ENCODE measurements at places on chromosomes 6 and 20. TPM values are rescaled to one million over a fixed set of nuclear protein-coding genes. Genes with fewer than 3 reads are reported as not detected.

DNA sequence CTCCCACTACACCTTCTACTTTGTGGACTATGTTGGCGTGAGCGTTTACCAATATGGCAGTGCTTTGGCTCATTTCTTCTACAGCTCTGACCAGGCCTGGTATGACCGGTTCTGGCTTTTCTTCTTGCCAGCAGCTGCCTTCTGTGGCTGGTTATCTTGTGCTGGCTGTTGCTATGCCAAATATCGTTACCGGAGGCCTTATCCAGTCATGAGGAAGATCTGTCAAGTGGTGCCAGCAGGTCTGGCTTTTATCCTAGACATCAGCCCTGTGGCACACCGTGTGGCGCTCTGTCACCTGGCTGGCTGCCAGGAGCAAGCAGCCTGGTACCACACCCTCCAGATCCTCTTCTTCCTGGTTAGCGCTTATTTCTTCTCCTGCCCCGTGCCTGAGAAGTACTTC is 16.5 kb upstream of the EFHC1 start:
- H3K36me3 ChIP-seq: peaks cover 33% of the 10 kb centered on the region
- H3K4me3 ChIP-seq: no peak overlapping the region
- no peaks in the 10 kb centered on the region for H3K27me3 ChIP-seq
- no peak overlapping the region for H3K27ac ChIP-seq

- no peaks in the 10 kb centered on the region for H3K27me3 ChIP-seq
- H3K4me1 ChIP-seq: no peaks in the 10 kb centered on the region
- no peak for DNase-seq
- no peak overlapping the region for H3K4me3 ChIP-seq
Measured at GRCh38 chr20:44273231-44274215, 26.4 kb downstream of the GDAP1L1 start.

DNA sequence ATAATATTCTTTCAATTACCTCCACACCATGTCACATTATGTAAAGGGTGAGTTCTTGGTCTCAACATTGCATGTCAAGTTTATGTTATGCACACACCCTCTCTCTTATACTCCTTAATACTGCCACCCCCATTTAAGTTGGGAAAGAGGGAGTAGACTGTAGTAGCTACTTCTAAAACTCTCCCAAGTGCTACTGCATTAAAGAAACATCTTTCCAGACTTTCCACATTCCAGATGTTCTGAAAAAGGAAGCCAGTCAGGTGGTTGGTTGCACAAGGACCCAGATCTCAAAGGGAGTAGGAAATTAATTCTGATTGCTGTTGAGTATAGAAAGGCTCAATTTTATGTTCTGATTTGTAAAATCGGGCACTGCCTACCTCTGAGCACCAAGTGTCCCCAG is 419.5 kb downstream of the CD83 start:
- H3K27ac ChIP-seq: no peak overlapping the region
- peaks cover 10% of the 10 kb centered on the region for H3K4me1 ChIP-seq
- H3K27me3 ChIP-seq: no peaks in the 10 kb centered on the region
- peaks cover 2% of the 10 kb centered on the region for H3K36me3 ChIP-seq

The ZNF133 gene
- 9.4 TPM for total RNA-seq

GRCh38 chr6:109055771-109056235 is 38.8 kb downstream of the SESN1 start:
- DNase-seq: no peak
- H3K27ac ChIP-seq: no peak overlapping the region
- no peak overlapping the region for H3K4me3 ChIP-seq
- H3K4me1 ChIP-seq: peaks cover 12% of the 10 kb centered on the region
- H3K27me3 ChIP-seq: no peaks in the 10 kb centered on the region
- H3K36me3 ChIP-seq: no peaks in the 10 kb centered on the region

The EYS gene
- total RNA-seq: not detected

The GSTA2 gene
- total RNA-seq: not detected

DNA sequence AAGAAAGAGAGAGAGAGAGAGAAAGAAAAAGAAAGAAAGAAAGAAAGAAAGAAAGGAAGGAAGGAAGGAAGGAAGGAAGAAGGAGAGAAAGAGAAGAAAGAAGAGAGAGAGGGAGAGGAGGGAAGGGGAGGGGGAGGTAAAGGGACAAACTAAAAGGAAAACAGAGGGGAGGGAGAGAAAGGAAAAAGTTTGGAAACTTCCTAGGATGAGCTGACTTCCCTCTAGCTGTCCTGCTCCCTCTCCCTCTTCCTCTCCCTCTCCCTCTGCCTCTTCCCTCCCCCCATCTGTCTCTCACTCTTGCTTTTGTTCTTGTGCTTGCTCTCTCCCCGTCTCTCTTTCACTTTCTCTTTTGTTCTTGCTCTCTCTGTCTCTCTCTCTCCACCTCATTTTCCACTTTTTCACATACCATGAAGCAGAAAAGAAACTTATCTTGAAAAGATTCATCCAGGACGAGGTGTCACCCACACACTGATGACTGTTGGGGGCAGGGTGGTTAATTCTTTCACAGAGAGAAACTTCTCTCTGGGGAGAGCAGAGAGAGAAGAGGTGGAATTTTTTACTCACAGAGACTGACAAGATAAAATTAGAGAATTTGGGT is 56.4 kb upstream of the DUSP22 start:
- peaks cover 47% of the 10 kb centered on the region for H3K4me1 ChIP-seq
- H3K27ac ChIP-seq: peak overlapping the region; percentile 89
- H3K27me3 ChIP-seq: no peaks in the 10 kb centered on the region
- H3K4me3 ChIP-seq: peak overlapping the region; percentile 49
- H3K36me3 ChIP-seq: peaks cover 1% of the 10 kb centered on the region

DNA sequence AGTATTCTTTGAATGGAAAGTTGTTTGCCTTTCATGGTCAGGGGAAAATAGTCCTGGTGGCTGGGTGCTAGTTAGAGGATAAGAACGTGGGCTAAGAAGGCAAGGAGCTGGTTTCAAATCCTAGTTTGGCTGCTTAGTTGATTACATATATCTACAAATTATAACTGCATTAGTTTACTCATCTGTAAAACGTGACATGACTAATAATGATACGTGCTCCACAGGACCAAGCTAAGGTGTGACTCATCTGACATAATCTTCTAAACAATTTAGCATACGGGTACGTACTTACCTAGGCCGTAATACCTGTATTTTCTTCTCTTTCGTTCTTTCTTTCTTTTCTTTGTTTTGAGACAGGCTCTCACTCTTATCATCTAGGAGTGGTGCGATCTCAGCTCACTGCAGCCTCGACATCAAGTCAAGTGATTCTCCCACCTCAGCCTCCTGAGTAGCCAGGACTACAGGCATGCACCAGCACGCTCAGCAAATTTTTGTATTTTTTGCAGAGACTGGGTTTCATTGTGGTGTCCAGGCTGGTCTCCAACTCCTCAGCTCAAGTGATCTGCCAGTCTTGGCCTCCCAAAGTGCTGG is 1274.2 kb upstream of the GJE1 start:
- H3K36me3 ChIP-seq: no peaks in the 10 kb centered on the region
- H3K4me3 ChIP-seq: no peak overlapping the region
- no peaks in the 10 kb centered on the region for H3K27me3 ChIP-seq
- DNase-seq: no peak
- no peaks in the 10 kb centered on the region for H3K4me1 ChIP-seq
- no peak overlapping the region for H3K27ac ChIP-seq

DNA sequence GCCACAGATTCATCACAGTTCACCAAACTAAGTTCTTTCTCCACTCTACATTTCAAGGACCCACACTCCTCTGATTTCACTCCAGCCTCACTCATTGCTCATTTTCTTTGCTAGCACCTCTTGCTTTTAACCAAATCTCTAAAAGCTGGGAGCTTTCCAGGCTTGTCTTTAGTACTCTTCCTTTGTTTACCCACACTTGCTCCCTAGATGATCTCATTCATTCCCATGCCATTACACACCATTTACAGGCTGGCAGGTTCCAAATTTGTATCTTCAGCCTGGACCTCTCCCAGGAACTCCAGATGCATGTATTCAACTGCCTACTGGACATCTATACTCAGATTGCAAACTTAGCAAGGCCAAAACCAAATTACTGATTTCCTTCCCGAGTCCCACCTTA is 5.3 kb upstream of the GUCA1B start:
- H3K4me3 ChIP-seq: no peak overlapping the region
- H3K36me3 ChIP-seq: peaks cover 13% of the 10 kb centered on the region
- no peaks in the 10 kb centered on the region for H3K27me3 ChIP-seq
- no peak overlapping the region for H3K27ac ChIP-seq
- peaks cover 3% of the 10 kb centered on the region for H3K4me1 ChIP-seq

The ZBTB46 gene
- not detected for total RNA-seq

The ANKRD66 gene
- not detected for total RNA-seq

DNA sequence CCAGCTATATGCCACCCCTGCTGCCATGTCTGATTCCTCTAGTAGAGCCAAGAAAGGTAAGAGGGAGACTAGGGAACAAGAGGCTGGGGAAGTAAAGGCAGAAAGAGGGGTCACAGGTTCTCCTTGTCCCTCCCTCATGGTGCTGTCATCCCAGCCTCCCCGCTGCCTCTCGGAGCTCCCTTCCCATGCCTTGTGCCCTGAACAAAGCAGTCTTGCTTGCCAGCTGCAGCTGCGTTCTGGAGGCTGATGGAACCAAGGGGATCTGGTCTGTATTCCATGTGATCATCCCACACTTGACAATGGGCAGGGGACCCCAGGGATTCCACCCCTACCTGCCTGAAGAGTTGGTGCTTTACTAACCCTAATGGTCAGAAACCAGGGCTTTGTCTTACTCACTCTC is 61.4 kb downstream of the DAAM2 start:
- no peaks in the 10 kb centered on the region for H3K36me3 ChIP-seq
- no peak overlapping the region for H3K27ac ChIP-seq
- H3K27me3 ChIP-seq: no peaks in the 10 kb centered on the region
- no peak overlapping the region for H3K4me3 ChIP-seq
- DNase-seq: no peak

DNA sequence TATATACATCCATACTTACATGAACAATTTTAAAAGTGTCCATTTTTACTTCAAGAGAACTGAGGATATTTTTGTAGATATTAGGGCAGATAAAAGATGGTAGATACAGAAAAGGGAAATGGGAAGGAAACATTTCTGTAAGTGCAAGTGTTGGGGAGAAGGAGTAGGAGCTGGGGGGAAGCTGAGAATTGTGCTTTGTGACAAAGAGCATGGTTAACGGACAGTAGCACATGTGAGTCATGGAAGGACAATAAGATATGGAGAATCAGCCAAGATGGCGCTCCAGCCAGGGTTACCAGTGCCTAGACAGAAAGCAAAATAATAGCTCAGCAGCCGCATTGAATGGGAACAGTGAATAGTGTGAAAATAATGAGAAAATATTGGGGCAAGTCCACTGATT is 12.7 kb upstream of the HLA-DRB1 start:
- H3K27me3 ChIP-seq: peaks cover 7% of the 10 kb centered on the region
- H3K36me3 ChIP-seq: peaks cover 2% of the 10 kb centered on the region
- DNase-seq: no peak
- no peak overlapping the region for H3K4me3 ChIP-seq

GRCh38 chr20:61798632-61799031 is 267.0 kb downstream of the TAF4 start:
- H3K36me3 ChIP-seq: no peaks in the 10 kb centered on the region
- peaks cover 3% of the 10 kb centered on the region for H3K27me3 ChIP-seq
- no peak for DNase-seq
- no peaks in the 10 kb centered on the region for H3K4me1 ChIP-seq
- no peak overlapping the region for H3K27ac ChIP-seq
- H3K4me3 ChIP-seq: no peak overlapping the region

GRCh38 chr6:169991031-169991390 is 239.6 kb downstream of the ERMARD start:
- H3K4me3 ChIP-seq: no peak overlapping the region
- no peak for DNase-seq
- H3K4me1 ChIP-seq: peaks cover 33% of the 10 kb centered on the region
- H3K27ac ChIP-seq: no peak overlapping the region
- H3K36me3 ChIP-seq: no peaks in the 10 kb centered on the region

GRCh38 chr6:5923840-5924239 is 82.9 kb downstream of the NRN1 start:
- no peak overlapping the region for H3K27ac ChIP-seq
- DNase-seq: no peak
- H3K27me3 ChIP-seq: peaks cover 13% of the 10 kb centered on the region

DNA sequence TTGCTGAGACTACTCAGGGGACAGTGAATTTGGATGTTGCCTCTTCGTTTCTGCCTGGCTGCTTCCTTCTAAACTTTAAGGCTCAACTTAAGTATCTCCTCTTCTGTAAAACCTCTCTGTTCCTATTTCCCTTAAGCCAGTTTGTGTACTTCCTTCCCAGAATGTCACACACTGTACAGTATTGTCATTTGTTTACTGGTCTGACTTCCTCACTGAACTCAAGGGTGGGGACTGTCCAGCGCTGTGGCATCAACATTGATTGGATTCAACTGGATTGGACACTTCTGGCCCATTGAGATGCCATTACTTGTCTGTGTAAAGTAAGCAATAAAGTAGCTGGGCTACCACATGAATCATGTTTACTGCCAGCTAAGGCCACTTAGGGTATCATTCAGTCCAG is 69.7 kb downstream of the ANKS1A start:
- no peaks in the 10 kb centered on the region for H3K27me3 ChIP-seq
- H3K27ac ChIP-seq: no peak overlapping the region
- H3K36me3 ChIP-seq: no peaks in the 10 kb centered on the region
- no peak for DNase-seq
- H3K4me3 ChIP-seq: no peak overlapping the region

- H3K27me3 ChIP-seq: peaks cover 17% of the 10 kb centered on the region
- H3K4me1 ChIP-seq: no peaks in the 10 kb centered on the region
- no peak overlapping the region for H3K4me3 ChIP-seq
- H3K27ac ChIP-seq: no peak overlapping the region
- DNase-seq: no peak
- no peaks in the 10 kb centered on the region for H3K36me3 ChIP-seq
Measured at GRCh38 chr6:108741331-108741989, 106.8 kb upstream of the ARMC2 start.

GRCh38 chr6:124987291-124987690 is 25.1 kb downstream of the RNF217 start:
- H3K4me1 ChIP-seq: peaks cover 8% of the 10 kb centered on the region
- no peaks in the 10 kb centered on the region for H3K36me3 ChIP-seq
- H3K4me3 ChIP-seq: no peak overlapping the region
- no peak overlapping the region for H3K27ac ChIP-seq
- no peak for DNase-seq

DNA sequence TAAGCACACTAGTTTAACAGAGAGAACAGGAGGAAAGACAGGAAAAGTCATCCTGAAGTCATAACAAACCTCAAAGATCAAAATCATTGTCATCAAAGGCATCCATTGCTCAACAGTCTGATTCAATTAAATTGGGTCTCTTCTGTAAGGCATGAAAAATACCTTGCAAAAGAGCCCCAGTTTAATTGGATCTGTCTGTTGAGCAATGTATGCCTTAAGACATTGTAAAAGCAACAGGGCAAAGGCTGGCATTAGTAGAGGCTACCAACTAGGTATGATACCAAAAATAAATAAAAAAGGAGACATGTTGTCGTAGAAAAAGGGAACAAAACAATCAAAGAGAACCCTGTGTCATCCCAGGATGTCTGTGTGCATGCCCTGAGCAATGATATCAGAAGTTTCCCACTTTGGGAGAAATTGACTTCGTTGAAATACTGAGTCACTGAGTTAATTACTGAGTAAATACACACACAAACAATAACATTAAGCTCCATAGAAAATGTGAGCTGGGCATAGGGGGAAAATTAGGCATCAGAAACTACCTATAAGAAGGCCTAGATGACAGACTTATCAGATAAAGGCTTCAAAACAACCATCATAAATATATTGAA is 1013.8 kb upstream of the CITED2 start:
- no peaks in the 10 kb centered on the region for H3K36me3 ChIP-seq
- no peaks in the 10 kb centered on the region for H3K4me1 ChIP-seq
- no peaks in the 10 kb centered on the region for H3K27me3 ChIP-seq
- no peak for DNase-seq
- no peak overlapping the region for H3K4me3 ChIP-seq
